ENCODE measurements at places on chromosomes 1 and 21.

GRCh38 chr1:47623557-47623940, 185.7 kb downstream of the FOXD2 start:
- DNase-seq, result no peak

DNA sequence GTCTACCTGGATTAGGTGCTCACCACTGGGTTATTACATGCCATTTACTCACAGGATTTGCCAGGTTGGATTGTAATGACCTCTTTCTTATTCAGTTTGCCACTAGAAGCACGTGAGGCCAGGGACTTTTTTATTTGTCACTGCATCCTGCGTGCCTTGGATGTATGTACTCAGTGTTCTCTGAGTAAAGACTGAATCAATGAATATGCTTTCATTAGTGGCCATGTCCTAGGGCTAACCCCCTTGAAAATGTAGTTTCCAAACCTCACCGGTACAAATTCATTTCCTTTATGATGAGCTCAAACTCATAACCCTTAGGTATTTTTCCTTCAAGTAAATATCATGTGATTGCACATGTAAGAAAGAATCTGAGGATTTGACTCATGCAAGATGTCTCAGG, 1.3 kb upstream of the ZP4 start:
- DNase-seq, result no peak

GRCh38 chr1:31476891-31477846, 64.2 kb downstream of the SERINC2 start:
- no peak for DNase-seq

DNA sequence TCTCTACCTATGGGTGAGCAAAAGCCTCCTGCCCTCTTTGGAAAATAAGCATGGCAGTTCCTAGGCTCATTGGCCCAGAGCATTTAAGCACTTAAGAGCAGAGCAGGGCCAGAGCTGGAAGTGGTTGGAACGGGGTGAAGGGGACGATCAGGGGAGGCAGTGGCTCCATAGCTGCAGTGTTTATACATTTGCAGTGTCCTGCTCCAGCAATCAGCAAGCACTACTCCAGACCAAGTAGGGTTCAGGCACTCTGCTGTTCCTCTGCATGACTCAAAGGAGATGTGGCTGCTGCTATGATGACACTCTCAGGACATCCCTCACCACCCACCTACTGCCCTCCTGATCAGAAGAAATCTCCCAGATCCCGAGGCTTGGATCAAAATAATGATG, 55.0 kb downstream of the TRABD2B start:
- DNase-seq, result no peak

GRCh38 chr1:40224040-40224439, 23.7 kb upstream of the TMCO2 start:
- DNase-seq, result no peak

DNA sequence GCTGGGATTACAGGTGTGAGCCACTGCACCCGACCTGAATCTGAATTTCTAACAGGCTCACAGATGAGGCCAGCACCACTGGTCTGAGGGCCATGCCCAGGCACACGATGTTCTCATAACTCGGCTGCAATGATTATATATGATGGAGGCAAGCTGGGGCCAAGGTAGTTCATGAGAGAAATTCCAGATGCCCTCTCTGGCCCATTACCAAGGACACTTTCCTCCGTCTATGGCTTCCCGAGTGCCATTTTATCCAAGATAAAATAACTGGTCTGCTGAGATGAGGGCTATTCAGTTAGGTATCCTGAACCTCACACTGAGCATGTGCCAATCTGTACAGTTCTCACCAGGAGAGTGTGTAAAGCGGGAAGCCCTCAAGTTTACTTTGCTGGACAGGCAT, 16.5 kb downstream of the TMPRSS2 start:
- DNase-seq, result no peak

DNA sequence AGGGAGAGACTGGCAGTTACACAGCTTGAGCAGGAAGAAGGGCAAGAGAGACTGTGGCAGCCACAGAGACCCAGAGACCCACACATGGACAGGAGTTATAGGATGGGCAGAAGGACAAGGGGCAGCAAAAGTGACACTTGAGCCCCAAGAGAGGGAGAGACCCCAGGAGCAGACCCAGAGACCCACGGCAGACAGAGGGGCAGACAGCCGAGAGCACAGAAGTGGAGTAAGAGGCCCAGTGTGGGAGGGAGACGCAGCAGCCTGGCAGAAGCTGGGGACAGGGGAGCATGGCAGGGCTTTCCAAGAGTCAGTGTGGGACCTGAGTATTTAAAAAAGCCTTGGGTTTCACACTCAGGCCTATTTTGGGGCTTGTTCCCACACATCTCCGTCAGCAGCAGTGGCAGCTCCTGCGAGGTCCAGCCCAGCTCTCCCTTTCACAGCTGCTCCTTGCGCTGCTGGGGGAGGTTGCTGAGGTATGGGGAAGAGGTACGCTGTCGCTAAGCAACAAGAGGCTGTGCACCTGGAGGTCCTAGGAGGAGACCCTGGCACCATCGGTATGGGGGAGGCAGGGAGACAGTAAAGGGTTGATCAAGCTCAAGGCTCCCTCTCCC, 9.0 kb upstream of the MEF2D start:
- peak; percentile 94 for DNase-seq

DNA sequence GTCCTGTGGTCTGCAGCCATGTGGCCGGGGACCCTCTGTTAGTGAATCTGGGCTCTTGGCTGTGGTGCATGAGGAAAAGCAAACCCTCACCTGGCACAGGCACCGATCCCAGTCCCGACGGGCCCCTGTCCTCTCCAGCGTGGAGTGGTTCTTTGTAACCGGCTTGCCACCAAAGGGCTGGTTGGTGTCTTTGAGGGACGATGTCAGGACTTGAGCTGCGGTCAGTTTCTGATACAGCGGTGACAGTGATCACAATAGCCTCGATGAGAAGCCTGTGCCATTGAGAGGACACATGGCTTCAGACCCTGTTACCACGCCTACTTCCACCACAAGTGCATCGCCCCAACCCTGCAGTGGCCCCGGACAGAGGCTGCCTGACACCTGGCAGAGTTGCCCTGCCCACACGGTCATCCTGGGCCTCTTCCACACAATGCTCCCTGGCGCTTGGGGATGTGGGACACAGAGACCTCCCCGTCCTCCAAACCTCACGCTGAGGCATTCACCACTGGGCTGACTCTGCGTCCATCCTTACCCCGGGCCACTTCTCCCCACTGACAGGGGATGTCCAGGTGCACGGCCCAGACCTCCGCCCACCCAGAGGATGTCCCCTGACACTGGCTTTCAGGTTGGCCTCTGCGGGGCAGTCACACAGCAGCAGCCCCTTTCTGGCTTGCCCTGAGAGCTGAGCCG, 18.8 kb upstream of the ACTRT2 start:
- no peak for DNase-seq

DNA sequence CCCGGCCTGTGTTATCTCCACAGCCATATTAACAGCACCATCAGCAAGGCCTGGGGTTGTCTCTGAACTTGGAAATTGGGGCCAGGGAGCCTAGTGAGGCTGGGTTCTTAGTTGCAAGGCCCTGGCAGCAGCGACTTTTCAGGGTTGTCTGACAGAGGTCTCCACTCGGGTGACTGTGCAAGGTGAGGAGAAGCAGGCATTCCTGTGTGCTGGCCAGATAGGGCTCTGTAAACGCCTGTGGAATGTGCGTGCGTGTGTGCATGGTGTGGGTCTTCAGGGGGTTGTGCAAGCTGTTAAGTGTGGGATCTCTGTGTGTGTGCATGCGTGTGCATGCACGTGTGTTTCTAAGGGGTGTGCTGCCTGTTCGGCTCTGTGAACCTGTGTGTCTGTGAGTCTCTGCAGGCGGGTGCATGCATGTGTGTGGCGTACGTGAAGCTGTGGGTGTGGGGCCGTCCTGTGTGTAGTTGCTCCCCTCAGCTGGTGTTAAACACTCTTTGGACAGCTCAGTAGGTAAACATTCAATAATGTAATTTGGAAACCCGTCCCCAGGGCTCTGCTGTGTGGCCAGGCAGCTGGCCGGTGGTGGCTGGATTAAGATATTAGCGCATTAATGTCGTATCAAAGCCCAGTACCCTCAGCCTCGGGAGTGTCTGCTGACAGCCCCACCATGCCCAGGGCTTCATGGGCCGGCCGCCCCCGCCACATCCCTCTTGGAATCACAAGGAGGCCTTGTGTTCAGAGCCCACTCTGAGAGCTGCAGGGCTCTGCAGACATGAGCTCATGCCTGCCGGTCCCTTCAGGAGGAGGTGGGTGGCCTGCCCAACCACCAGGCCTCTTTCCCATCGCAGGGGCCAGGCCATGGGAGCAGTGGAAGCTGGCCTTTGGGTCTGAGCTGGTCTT, 189.9 kb downstream of the FOXD2 start:
- DNase-seq, result no peak

DNA sequence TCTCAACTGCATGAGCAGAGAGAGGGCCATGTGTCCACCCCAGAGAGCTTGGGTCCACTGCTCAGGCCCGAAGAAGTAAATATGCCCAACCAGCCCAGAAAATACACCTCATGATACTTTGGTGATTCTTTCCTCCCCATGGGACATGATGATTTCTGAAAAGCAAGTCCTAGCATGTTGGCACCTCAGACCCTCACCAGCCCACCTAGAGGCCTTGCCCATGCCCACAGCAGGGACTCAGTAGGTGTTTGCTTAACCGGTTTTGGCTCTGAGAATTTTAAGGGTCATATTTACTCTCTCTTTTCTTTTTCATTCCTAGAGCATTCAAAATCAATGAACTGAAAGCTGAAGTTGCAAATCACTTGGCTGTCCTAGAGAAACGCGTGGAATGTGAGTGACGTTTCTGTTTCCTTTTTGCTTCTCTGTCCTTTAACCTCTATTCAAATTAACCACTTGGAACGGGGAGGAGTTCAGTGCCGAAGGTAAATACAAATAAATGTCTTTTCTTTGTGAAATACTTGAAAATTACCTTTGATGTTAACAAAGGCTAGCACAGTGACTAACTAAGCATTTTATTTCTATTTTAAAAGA, 79.7 kb downstream of the PDE9A start:
- no peak for DNase-seq

- DNase-seq, result no peak
Measured at GRCh38 chr1:32066489-32066873, 6.3 kb upstream of the TMEM39B start.

- no peak for DNase-seq
Measured at GRCh38 chr1:168223681-168224540, 1.9 kb upstream of the SFT2D2 start.

DNA sequence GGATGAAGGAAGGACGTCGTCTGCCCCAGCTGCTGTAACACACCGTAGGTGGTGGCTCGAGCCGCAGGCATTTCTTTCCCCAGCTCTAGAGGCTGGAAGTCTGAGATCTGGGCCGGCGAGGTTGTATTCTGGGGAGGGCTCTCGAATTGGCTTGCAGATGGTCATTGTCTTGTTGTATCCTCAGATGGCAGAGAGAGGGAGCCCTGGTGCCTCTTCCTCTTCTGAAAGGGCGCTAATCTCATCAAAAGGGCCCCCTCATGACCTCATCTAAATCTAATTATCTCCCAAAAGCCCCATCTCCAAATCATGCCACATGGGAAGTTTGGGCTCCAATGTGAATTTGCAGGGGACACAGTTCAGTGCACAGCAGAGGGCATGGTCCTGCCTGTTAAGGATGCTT, 109.0 kb downstream of the SIK1 start:
- DNase-seq, result no peak

- no peak for DNase-seq
Measured at GRCh38 chr21:35868005-35868868, 192.1 kb downstream of the SETD4 start.

- no peak for DNase-seq
Measured at GRCh38 chr21:45013260-45013841, 61.0 kb upstream of the ADARB1 start.

DNA sequence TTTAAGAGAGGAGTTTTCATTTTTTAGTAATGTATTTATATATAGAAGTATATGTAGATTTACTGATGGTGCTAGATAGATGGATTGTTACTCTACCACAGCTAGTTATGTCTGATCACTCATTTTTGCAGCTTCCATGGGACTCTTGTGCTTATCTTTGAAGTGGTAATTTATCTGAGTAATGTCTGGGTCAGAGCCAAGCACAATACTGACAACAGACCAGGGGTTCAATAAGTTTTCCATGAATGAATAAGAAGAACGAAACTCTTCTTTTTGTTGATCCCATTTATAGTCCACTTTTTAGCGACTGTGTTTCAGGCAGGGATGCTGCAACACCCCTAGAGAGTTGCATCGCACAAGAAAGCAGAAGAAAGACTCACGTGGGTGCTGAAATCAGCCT, 935.2 kb downstream of the PLA2G4A start:
- DNase-seq, result no peak

DNA sequence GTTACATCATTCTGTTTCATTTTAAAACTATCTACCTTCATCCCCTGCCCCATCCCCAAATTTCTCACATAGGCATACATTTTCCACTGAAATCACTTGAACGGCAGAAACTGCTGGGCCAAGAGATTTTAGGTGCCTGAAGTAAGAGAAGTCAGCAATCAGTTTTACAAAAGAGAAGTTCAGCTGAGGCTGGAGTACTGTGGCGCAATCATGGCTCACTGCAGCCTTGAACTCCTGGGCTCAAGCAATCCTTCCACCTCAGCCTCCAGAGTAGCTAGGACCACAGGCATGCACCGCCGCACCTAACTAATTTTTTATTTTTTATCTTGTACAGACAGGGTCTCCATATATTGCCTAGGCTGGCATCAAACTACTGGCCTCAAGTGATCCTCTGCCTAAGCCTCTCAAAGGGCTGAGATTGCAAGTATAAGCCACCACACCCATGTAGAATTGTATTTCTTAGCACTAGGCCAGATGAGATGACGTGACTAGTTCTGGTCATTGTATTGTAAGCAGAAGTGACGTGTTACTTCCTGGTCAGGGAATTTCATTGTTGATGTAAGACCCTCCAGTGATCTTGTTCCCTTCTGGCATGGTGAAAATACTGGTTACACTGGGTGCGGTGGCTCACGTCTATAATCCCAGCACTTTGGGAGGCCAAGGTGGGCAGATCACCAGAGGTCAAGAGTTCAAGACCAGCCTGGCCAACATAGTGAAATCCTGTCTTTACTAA, 7.1 kb downstream of the BECN2 start:
- no peak for DNase-seq

DNA sequence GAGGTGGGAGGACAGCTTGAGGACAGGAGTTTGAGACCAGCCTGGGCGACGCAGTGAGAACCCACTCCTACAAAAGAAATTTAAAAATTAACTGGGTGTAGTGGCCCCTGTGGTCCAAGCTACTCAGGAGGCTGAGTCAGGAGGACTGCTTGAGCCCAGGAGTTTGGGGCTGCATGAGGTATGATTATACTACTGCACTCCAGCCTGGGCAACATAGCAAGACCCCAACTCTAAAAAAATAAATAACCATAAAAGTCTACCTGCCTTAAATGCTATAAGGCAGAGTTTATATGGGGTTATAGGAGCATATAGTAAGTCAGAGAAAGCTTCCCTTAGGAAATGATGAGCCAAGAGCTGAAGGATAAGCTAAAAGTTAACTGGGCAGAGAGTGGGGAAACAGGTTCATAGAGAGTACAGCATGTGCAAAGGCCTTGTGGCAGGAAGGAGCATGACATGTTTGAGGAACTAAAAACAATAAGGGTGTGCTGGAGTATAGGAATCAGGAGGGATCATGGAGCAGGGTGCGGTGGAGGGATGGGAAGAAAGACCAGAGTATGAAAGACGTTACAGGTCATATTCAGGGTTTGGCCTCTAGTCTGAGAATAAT, 68.3 kb downstream of the ADSS2 start:
- DNase-seq, result no peak
